ENCODE measurements at places on chromosomes 3 and 15.
A peak's percentile ranks its signal among the peaks of the same experiment; 100 is the strongest.

DNA sequence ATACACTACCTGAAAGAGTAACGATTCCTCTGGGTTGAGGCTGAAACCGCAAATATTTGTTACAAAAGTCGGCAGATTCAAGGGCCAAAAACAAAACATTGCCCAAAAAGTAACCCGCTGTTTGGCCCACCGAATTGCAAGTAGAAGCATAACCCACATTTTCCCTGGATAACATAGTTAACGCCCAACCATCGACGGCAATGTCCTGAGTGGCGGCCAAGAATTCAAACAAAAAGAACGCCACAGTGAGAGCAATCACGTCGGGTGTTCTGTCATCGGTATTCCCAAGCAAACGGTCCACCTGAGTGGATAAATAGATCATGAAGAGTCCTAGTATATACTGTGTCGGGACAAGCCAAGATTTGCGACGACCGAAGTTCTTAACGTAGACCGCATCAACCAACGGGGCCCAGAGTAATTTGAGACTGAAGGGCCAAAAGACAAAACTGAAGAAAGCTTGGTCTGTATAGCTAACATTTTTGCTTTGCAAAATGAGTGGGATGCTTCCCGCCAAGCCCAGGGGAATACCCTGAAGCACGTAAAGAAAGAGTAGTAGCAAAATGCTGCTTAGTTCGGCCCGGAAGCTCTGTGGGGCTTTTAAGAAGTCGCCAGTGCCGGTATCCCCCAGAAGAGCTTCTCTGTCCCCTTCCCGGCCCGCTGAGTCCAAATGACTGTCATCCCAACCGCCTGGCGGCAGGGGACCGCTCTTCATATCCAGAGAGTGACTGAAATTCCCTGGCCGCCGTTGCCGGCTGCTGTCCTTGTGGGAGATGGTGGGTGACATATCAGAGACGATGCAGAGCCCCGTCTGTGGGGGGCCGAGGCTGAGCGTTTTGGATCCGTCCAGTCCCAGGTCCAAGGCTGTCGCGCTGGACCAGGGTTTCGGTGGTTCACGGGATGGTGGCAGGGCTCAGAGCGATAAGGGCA, 750 bp downstream of the SLC33A1 start:
- no peak for DNase-seq

DNA sequence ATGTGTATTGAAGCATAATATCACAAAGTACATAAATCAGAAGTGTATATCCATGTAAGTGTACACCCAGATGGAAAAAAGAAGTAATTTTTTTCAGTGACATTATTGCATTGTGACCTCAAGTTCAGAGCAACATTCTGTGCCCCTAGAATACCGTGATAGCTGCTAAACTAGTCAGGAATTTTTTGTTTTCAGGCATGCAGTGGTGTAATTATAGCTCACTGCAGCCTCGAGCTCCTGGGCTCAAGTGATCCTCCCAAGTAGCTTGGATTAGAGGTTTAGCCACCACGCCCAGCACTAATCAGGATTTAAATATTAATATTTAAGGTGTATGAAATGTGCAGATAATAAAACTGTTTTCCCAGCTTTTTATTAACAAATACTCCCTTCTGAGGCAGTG, 25.5 kb downstream of the SEC62 start:
- no peak for DNase-seq

GRCh38 chr15:44129911-44130310, 65.2 kb downstream of the FRMD5 start:
- DNase-seq, result no peak

DNA sequence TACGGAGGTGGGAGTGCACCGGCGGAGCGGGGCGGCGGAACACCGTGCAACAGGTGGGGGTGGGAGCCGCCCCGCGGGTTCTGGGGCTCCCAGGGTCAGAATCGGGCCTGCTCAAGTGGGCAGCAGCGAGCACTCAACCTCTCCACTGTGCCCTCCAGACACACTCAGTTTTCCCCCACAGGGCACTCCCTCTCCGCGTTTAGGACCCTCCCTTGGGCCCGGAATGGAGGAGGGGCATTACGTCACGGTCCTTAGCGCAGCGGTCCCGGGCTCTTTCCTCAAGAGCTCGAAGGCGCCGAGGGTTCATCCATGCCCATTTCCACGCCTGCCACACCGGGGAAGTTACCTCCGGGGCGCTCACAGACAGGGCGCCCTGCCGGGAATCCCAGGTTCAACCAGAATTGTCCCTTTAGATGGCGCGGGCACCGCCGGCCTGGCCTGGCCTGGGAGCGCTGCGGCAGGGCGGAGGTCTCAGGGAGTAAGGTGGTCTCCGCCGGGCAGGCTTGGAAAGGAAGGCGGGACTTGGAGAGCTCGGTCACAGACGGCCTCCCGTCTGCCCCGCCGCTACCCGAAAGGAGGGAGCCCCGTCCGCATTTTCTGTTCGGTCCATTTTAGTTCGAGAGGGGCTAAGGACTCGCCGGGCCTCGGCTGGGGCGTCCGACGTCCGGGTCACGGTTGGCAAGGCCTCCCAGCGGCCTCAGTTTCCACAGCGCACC, 5.1 kb downstream of the RNU6-1 start:
- no peak for DNase-seq

DNA sequence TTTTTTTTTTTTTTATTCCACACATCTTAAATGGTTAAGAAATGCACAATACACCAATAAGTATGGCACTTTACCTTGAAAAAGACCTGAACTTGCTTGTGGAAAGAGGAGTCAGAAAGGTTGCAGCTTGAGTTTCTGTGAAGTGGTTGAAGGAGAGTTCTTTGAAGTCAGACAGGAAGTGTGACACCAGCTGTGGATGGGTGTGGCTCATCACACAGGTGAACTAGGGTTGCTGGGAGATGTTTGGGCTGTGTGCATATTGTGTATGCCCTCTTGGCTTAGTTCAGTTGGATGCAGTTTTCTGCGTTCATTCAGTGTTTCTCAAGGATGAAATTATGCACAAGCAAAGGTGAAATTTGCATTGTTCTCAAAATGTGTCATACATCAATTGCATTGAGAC, 6.3 kb downstream of the AEN start:
- no peak for DNase-seq

DNA sequence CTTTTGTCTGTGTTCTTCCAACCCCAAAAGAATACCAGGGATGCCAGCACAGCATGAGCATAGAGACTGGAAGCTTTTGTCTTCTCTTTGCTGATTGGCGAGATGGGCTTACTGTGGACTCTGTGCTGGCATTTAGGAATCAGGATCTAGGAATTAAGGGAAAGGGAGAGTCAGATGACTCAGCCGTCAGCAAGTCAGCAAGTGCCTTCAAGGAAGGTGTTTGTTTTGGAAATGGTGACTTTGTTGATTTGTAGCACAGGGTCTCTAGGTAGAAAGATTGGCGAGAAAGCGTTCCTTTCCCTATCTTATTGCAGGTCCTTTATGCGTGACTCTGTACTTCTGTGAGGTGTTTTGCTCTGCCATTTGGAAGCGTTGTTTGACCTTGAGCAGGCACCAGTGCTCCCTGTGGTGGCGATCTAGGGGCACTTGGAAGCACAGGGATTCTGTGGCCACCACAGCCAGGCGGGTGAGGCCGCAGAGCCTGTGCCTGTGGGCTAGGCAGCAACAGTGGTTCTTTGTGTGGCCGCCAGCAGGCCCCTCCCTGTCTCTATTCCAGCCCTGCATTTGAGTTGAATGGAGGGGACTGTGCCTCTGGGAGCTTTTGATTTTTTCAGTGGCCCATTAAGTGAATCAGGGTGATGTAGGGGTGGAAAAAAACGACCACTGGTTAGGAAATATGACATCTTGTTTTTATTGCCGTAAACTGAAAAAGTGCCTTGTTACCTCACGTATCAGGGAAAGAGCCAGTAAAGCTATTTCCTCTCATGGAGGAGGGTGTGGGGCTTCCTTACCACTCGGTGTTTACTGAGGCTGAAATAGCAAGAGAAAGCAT, 19.0 kb downstream of the FAN1 start:
- DNase-seq, result peak; percentile 38

GRCh38 chr15:97966924-97967620, 6.6 kb downstream of the ARRDC4 start:
- no peak for DNase-seq

DNA sequence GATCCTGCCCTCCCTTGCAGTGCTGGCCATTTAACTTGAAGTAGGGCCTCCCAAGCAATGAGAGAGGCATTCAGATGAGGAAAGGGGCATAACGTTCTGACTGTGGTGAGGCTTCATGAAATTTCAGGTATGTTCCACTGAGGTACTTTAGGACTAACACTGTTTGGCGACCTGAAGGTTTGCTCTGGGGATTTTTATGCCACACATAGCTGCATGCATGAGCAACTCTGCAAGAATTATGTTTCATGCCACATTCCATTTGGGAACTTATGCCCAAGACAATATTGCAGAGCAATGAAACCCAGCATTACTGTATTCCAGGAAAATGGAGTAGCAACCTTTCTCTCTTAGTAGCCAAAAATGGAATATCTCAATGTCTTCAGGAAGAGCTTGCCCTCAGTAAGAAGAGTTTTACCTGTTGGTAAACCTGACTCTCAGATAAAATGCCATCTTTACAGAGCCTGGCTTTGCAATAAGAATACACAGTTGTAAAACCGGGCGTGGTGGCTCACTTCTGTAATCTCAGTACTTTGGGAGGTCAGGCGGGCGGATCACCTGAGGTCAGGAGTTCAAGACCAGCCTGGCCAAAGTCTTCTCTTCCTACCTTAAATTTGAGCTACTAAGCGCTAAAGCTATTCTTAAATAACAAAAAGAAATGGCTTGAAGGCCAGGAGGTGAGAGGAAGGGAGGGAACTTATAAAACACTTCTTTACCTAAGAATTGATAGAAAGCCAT, 16.7 kb upstream of the TBL1XR1 start:
- no peak for DNase-seq

DNA sequence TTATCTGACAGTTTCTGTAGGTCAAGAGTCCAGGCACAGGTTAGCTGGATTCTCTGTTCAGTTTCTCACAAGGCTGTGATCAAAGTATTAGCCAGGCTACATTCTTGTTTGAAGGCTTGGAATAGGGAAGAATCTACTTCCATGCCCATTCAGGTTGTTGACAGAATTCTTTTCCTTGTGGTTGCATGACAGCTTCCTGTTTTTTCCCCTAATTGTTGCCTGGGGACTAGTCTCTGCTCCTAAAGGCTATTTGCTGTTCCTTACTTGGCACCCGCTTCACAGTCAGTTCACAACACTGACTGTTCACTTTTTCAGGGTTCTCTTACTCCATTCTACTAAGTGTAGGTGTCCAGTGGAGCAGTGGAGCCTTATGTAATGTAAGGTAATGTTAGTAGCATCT, 115.4 kb upstream of the GBE1 start:
- no peak for DNase-seq

- no peak for DNase-seq
Measured at GRCh38 chr3:4601892-4602291, 108.7 kb downstream of the ITPR1 start.

GRCh38 chr3:5197470-5198312, 10.2 kb downstream of the EDEM1 start:
- DNase-seq, result no peak

- DNase-seq, result no peak
Measured at GRCh38 chr3:134149286-134149685, 101.4 kb downstream of the RYK start.

- no peak for DNase-seq
Measured at GRCh38 chr3:54307566-54308180, 185.3 kb downstream of the CACNA2D3 start.

DNA sequence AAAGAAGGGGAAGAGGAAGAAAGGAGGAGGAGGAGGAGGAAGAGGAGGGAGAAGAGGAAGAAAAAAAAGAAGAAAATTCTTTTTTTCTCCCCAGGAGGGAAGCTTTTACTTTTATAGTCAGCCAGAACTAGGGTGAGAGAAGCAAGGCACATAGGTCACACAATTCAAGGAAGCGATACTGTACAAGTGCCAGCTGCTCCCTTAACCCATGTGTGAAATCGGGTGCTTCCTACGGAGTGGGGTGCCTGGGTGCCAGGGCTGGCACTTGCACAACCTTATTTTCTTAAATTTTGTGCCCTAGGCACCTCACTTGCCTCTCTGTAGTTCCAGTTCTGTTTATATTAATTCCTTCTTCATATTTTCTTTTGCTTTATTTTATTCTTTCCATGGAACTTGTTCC, 150.4 kb downstream of the LIPC start:
- DNase-seq, result no peak

DNA sequence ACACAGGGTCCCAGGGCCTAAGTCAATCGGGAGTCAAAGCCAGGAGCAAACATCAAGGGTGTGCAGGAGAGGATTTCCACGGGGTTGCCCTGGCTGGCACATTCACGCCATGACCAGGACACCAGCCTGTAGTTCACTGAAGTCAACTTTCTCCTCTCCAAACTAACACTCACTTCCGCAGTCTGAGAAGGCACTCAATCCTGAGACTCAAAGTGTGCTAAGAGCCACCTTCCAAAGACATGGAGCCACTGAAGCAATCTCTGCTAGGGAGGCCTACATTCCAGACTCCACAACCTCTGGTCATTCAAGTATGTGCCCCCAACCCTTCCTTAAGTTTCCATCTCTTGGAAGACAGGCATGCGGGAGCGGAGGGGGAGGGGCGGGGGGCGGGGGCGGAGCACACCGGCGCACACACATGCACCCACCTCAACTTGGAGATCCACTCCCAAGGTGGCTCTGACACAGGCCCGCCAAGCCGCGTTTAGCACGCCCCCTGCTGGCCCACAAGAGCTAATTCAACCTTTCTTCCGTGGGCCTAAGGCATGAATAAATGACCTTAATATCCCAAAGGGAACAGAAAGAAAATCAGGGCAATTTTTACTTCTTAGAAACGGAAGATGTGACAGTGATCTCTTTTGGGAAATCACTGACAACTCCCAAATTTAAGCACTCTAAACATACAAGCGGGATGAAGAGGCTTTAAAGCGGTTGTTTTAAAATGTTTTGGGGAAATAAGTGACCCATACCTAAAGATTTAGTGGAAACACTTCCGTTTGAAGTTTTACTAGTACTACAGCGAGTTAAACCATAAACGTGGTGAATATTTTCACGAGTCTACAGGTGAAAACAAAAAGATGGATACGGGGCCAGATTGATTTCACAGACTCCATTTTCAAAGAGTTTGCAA, 162.5 kb upstream of the CHRNA7 start:
- peak; percentile 41 for DNase-seq

GRCh38 chr15:49750553-49750952, 129.7 kb downstream of the DTWD1 start:
- DNase-seq, result no peak

DNA sequence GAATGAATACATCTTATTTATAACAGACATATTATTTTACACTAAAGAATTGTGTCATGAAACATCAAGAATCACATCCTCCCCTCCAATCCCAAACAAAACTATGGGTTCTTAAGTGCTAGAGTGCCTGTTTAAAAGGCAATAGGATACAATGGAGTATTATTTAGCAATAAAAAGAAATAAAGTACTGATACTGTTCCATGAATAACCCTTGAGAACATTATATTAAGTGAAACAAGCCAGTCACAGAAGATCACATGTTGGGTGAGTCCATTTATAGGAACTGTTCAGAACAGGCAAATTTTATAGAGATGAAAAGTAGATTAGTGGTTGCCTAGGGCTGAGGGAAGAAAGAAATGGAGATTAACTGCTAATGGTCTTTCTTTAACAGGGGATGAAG, 86.5 kb downstream of the ANKRD28 start:
- DNase-seq, result no peak

DNA sequence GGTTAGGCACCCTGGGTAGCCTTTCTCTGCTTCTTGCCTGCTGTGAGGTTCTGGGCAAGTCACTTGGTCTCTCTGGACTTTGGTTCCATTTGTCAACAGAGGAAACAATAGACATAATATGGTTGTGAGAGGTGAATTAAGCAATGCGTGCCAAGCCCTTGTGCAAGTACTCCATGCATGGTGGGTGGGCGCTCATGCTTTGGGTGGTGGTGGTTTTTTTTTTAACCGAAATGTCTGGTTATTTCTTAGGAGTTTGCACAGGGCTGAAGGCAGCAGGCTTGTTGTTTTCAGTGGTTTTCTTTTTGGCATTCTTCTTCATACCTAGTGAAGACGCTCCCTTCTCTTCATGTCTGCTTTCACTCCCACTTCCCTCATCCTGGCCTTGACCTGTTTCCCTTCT, 84.2 kb upstream of the LRTM1 start:
- DNase-seq, result no peak
